ENCODE measurements at places on chromosomes 1 and 21.

DNA sequence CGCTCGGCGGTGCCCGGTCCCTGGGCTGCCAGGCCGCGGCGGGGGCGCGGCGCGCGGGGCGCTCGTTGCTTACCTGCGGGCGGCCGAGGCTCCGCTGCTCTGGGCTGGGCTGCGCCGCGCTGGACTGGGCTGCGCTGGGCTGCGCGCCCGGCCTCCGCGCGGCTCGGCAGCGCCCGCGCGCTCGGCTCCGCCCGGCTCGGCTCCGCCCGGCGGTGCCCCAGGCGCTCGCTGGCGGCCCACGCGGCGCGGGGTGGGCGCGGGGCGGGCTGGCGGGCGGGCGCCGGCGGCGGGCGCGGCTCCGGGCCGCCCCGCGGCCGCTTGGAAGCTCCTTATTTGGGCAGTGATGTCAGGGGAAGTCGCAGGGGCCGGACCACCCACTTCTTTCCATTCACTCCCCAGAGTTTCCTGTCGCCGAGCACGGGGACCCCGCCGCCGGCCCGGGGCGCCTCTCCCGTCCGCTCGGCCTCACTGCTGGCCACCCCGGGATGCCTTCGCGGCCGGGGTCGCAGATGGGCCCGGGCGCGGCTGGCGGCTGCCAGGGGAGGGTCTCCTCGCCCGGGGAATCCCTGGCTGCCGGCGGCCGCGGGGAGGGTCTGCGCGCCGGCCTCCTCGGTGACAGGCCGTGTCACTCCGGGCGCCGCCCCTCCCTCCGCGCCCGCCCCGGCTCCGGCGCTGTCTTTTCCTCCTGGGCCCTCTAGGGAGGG lies 177.7 kb upstream of the EDN2 start:
- peak; percentile 76 for DNase-seq

DNA sequence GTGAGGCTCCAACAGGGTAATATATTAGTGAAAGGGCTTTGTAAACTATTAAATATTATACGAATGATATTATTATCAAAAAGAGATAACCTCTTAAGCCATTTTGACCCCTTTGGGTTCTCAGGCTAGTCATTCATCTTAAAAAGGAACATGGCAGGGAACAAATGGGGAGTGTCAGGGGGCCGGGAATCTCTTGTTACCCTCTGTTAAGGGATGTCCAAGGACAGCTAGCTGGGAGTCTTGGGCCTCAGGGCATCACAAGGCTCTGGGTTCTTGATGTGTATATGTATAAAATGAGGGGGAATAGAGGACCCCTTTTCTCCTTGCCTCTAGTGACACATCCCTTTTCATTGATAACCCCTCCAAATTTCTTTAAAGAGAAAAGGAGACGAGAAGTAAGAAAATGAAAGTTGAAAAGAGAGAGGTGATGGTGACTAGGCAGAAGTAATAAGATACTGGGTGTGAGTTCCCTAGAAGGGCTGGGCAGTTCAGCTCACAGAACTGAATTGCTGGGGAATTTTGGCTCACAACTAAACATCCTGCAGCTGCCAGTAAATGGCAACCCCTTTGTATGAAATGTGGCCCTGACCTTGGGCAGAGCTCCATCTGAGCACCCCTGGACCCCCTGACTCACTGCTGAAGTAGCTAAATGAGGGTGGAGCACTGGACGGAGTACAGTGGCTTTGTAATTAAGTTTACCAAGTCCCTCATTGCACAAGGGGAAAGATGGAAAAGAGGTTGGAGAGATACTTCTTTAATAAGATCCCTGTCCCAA lies 20.0 kb upstream of the ZNF326 start:
- no peak for DNase-seq

GRCh38 chr1:13469343-13469742 lies 44.5 kb downstream of the LRRC38 start:
- no peak for DNase-seq

DNA sequence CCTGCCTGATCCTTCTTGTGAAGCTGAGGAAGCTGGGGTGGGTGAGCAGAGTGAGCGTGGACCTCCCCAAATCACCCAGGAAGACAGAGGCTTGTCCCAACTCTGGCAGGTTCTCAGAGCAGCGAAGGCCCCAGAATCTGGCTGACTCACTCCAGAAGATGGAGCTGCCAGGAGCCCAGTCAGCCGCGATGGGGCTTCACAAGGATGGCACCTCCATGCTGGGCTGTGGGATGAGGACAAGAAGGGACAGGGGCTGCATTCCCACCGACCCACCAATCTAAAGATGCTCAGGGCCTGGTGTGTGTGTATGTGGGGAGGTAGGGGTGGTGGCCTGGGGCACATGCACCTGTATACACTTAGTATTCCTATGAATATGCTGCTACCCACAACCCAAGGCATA lies 52.9 kb downstream of the ATP1A1 start:
- no peak for DNase-seq

- DNase-seq = no peak
Measured at GRCh38 chr1:53512807-53513755, 53.9 kb downstream of the DMRTB1 start.

DNA sequence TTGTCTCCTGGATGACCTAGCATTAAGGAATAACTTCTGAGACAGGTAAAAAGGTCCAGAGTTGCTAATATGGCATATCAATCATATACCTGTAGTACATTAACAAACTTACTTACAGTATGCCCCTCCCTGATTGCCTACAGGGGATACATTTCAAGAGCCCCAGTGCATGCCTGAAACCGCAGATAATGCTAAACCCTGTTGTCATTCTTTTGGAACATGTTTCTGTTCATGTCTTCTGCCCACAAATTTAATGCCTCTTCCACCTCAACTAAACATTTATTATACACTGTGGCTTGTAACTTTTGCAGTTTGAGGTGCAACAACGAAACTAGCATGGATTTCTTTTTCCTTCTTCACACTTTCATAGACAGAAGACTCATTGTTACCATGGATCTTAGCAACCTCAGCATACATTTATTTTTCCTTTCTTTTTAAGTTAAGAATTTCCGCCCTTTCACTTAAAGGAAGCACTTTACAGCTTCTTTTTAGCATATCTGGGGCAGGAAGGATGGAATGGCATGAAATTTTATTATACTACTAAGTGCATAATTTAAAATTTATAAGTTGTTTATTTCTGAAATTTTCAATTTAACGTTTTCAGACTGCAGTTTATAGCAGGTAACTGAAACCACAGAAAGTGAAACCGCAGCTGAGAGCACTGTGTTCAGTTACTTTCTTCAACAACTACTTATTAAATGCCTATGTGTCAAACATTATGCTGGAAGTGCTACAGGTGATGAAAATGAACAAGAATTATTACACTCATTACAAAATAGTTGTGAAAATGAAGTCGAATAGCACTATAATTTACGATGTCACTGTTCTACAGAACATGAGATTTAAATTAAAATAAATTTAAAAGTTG lies 25.3 kb downstream of the F13B start:
- no peak for DNase-seq

DNA sequence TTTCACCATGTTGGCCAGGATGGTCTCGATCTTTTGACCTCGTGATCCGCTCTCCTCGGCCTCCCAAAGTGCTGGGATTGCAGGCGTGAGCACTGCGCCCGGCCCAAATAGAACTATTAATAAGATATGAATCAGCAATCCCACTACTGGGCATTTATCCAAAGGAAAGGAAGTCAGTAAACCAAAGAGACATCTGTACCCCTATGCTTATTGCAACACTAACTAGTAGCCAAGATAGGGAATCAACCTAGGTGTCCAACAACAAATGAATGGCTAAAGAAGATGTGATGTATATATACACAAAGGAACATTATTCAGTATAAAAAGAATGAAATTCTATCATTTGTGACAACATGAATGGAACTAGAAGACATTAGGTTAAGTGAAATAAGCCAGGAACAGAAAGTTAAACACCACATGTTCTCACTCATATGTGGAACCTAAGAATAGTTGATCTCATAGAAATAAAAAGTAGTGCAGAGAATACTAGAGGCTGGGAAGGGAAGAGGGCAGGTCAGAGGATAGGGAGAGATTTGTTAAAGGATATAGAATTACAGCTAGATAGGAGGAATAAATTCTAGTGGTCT lies 48.8 kb downstream of the XPR1 start:
- DNase-seq = no peak

DNA sequence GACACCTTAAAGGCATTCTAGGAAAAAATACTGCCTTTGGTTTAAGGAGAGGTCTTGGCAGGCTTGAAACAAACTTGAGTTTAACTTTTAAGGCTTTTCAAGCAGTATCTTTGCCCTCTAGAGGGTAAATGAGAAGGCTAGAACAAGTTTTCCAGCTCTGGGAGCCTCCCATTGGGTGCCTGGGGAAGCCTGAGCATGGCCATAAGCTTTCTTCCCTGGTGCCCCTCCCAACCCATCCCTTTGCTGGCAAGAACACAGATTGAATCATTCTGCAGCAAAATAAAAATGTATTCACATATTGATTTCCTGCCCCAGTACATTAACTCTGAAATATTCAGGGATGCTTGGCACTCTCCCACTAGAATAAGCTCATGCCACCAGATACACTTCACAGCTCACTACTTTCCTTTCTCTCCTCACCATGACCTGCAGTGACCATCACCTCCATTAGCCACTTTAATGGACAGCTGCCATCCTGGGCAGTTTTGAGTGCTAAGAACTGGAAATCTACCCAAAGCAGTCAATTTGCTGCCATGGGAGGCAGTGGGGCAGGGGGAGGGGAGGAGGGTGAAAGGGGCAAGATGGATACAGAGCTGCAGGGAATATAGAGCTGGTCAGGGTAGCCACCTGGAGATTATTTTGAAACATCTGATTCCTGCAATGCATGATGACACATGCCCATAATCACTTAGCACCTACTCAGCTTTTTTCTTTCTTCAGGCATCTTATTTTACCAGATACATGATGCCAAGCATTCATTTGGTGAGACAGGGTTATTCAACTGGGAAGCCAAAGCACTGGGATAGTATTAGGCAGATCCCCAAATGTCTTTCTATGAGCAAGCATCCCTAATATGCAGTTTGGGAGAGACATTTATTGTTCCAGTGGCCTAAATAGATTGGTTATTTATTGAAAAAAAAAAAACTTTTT lies 140.6 kb downstream of the SYT2 start:
- DNase-seq = no peak

DNA sequence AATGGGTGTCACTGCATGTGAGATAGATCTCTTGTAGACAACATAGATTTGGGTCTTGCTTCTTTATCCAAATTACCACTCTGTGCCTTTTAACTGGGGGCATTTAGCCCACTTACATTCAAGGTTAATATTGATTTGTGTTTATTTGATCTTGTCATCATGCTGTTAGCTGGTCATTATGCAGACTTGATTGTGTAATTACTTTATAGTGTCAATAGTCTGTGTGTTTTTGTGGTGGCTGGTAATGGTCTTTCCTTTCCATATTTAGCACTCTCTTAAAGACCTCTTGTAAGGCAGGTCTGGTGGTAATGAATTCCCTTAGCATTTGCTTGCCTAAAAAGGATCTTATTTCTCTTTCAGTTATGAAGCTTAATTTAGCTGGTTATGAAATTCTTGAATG lies 29.6 kb downstream of the ZNF691 start:
- DNase-seq = no peak

DNA sequence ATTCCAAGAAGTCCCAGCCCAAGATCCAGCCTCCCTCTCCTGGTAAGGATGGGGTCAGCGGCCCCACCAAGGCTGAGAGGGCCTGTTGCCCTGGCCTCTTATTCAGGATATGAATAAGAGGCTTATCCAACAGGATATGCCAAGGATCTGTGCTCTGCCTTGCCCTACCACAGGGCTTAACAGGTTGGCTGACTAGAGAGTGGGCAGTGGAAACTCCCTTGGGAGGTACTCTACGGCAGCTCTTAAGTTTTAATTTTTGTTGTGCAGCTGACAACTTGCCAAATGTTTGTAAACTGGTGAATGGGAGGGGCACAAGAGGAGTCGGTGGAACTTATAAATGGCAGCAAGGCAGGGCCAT lies 16.5 kb upstream of the PIGV start:
- no peak for DNase-seq

GRCh38 chr1:243323491-243323890 lies 67.7 kb downstream of the SDCCAG8 start:
- no peak for DNase-seq

DNA sequence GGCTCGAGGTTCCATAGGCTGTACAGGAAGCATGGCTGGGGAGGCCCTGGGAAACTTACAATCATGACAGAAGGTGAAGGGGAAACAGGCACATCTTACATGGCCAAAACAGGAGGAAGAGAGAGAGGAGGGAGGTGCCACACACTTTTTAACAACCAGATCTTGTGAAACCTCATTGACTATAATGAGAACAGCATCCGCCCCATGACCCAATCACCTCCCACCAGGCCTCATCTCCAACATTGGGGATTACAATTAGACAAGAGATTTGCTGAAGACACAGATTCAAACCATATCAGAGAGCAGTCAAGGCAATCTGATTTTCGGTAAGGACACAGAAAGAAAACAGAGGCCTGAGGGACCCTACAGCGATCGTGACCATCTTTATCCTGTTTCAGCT lies 41.7 kb downstream of the TNFRSF9 start:
- no peak for DNase-seq

- no peak for DNase-seq
Measured at GRCh38 chr1:74502432-74502831, 10.0 kb downstream of the LRRC53 start.

- DNase-seq = no peak
Measured at GRCh38 chr1:40155135-40155534, 6.1 kb upstream of the RLF start.

- no peak for DNase-seq
Measured at GRCh38 chr1:2407991-2408275, 4.4 kb downstream of the PEX10 start.

DNA sequence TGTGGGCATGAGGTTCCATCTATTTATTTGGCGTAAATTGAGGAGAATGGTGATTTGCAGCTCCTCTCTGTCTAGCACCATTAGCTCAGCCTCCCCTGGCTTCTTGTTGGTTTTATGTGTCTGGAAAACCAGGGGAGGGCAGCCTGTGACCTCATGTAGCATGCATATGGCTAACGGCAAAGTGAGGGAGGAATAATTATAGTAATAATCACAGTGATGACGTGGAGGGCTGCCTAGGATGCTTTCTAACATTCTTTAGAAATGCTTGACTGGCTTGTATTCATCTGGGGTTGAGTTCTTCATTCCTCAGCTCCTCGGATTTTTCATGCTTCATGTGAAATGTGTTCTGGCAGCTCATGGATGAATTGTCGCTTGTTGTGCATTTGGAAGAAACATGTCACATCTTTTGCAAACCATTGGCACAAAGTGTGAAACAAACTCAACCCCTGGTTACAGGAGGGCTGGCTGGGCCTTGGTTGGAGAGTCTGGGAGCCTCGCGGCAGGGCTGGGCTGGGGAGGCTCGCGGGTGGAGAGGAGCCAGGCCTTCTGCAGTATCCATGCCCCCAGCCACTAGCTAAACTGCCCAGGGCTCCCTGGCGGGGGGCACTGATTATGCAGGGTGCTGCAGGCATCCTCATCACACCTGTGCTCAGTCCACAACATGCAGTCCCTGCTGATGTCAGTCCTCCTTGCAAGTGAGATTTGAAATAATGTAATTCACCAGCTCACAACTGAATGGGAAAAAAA lies 149.6 kb downstream of the DISC1 start:
- no peak for DNase-seq

Measured in stimulated activated CD8-positive, alpha-beta memory T cell treated with anti-CD3 and anti-CD28 coated beads, Interleukin-15, amount 100 ng/mL, for 48 hours (primary cell).